ENCODE measurements at places on chromosomes 7 and 10.

DNA sequence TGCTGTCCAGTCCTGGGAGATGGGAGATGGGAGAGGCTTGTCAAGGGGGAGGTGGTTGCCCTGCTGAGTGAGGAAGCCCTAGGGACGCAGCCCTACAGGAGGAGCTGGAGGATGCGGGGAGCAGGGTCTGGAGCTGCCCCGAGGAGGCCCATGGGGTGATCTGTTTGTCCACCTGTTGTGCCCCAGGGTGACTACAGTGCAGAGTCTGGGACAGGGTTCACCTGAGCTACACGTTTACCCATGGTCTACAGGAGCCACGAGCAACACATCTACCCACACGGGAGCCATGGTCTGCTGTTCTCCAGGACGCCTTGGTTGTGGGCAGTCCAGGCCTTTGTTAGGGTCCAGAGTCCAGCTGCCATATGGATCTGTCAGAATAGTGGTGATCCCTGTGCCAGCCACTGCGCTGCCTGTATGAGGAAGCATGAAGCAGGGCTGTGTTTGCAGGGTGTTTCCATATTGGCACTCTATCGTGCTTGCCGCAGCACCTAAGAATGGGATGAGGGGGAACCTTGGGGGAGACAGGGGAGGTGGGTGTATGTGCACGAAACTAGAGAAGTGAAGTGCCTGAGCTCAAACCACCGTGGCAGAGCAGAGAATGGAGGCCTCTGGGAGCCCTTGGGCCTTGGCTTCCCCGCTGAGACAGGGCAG is 23.7 kb downstream of the ZNF775 start:
- H3K4me3 ChIP-seq = no peak overlapping the region
- DNase-seq = no peak
- peaks cover 4% of the 10 kb centered on the region for H3K36me3 ChIP-seq
- H3K27me3 ChIP-seq = no peaks in the 10 kb centered on the region
- peak overlapping the region; percentile 98 for H3K27ac ChIP-seq

GRCh38 chr10:44258460-44259089 is 126.3 kb downstream of the CXCL12 start:
- DNase-seq = no peak
- no peaks in the 10 kb centered on the region for H3K27me3 ChIP-seq
- H3K4me3 ChIP-seq = no peak overlapping the region
- no peaks in the 10 kb centered on the region for H3K36me3 ChIP-seq
- no peaks in the 10 kb centered on the region for H3K4me1 ChIP-seq
- no peak overlapping the region for H3K27ac ChIP-seq

DNA sequence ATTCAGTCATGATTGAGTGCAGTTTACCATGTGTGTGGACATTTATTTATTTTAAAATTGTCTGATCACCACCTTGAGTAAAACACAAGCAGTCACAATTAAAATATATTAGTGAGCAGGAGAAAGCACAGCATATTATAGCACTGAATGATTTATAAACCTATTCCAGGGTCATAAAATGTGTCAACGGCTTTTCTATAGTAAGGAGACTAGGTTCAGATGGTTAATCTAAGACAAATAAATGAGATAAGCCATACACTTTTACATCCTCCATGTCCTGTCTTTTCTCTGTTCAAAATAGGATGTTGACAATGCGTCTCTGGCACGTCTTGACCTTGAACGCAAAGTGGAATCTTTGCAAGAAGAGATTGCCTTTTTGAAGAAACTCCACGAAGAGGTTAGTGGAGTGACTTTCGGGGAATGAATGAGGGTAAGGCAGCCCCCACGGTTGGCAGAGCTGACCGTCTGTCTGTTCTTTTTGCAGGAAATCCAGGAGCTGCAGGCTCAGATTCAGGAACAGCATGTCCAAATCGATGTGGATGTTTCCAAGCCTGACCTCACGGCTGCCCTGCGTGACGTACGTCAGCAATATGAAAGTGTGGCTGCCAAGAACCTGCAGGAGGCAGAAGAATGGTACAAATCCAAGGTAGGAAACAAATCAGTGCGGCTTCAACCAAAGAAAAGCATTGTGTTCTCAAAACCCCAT is 5.4 kb downstream of the VIM start:
- H3K27me3 ChIP-seq = no peaks in the 10 kb centered on the region
- peaks cover 12% of the 10 kb centered on the region for H3K36me3 ChIP-seq
- H3K4me1 ChIP-seq = peaks cover 49% of the 10 kb centered on the region
- H3K4me3 ChIP-seq = peak overlapping the region; percentile 90

- H3K27me3 ChIP-seq = no peaks in the 10 kb centered on the region
- no peak overlapping the region for H3K27ac ChIP-seq
Measured at GRCh38 chr10:96636551-96636950, 49.7 kb upstream of the TM9SF3 start.

DNA sequence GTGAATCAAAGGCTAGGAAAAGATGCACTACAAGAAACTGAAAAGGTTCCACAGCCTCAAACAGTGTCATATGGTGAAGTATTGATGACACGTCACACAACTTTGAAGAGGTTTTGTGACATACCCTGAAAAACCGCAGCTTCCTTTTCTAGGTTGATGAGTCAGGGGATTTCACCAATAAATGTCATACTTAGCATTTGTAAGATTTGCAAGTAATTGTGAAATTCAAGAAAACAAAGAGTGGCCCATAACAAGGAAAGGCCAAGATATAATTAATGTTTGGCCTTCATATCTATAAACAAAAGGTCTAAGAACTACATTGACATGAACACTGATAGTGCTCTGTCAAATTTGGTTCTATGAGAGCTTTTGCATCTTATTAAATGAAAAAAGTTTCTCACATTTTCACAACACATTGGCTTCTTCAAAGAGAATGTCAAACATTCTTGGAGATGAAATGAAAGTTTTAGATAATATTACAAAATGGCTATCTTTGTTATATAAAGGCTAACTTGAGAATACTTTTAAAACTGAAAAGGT is 62.0 kb upstream of the NAMPT start:
- H3K4me3 ChIP-seq = peak overlapping the region; percentile 13
- peaks cover 4% of the 10 kb centered on the region for H3K36me3 ChIP-seq

DNA sequence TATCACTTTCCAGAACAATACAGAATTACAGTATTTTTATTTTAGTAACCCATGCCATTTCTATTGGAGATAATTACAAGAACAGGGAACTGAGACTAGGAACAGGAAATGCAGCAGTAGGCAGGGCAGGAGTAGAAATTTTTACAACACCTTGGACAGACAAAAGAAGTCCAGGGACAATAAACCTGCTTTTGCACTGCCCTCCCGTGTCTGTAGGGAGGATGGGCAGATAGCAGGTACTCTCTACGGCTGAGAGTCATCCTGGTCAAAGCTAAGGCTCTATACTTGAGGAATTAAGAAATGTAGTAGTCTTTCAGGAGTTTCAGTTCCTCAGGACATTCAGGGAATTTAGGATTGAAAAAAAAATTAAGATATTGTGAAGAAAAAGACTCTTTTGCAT is 63.4 kb downstream of the VAX1 start:
- no peak overlapping the region for H3K4me3 ChIP-seq
- no peaks in the 10 kb centered on the region for H3K36me3 ChIP-seq
- H3K27ac ChIP-seq = no peak overlapping the region
- H3K27me3 ChIP-seq = peaks cover 12% of the 10 kb centered on the region
- DNase-seq = no peak

DNA sequence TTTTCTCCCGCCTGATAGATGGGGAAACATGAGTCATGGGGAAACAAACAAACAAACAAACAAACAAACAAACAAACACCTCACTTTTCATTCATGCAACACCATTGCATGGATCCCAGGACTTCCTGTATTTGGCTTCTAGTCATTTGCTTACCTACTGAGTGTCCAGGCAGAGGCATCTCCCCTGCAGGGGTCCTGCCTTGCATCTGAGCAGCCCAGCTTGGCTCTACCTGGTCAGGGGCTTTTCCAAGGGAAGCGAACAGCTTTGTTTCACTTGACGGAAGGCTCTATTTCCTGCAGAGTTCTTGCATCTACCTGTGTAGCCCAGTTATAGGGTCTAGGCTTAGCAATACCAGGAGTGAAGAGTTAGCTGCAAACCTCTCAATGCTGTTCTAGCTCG is 374.2 kb downstream of the GATA3 start:
- no peak overlapping the region for H3K27ac ChIP-seq
- peaks cover 21% of the 10 kb centered on the region for H3K4me1 ChIP-seq
- DNase-seq = no peak
- no peak overlapping the region for H3K4me3 ChIP-seq
- no peaks in the 10 kb centered on the region for H3K27me3 ChIP-seq
- H3K36me3 ChIP-seq = no peaks in the 10 kb centered on the region

DNA sequence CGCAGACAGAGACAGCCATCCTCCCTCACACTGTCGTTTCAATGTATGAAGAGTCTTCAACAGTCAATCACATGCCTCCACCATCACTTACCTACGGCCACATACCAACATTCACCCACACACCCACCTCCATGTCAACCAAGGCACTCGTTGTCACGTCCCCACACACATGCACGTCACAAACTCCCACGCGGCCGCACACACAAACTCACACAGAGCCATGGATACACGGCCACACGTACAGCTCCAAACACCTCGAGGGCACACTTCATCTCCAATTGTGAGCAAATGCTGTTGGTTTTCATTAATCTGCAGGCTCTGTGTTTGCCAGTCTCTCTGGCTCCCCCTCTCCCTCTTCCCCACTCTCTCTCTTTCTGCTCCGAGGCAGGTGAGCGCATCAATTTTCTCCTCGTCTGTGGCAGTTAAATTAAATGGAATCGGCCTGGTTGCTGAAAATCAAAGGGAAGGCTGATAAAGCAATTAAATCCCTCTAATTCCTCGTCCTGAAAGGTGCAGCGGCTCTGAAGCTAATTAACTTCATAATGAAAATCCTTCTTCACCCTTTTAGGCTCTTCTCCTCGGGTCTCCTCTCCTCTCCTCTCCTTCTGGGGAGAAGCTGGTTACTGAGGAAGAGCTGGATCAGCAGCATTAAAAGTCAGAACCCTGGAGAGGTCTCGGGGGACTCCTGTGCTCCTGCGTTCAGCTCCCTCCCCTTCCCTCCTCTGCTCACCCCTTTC is 53.8 kb upstream of the SLF2 start:
- H3K4me3 ChIP-seq = no peak overlapping the region
- peaks cover 4% of the 10 kb centered on the region for H3K4me1 ChIP-seq
- peaks cover 82% of the 10 kb centered on the region for H3K27me3 ChIP-seq
- H3K36me3 ChIP-seq = peaks cover 7% of the 10 kb centered on the region

DNA sequence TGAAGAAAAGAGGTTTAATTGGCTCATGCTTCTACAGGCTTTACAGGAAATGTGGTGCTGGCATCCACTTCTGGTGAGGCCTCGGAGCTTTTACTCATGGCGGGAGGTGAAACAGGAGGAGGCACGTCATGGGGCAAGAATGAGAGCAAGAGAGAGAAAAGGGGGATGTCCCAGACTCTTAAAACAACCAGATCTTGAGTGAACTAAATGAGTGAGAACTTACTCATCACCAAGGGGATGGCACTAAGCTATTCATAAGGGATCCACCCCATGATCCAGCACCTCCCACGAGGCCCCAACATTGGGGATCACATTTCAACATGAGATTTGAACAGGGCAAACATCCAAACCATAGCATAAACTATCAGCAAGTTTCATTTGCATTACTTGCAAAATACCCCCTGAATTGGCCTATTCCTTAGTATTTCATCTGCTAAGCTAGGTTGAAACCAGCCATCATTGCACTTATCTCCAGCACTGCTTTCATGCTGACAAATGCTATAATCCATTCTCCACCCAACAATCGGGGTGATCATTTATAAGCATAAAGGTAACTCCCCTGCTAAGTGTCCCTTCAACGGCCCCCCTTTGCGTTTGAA is 179.0 kb downstream of the NOC3L start:
- peaks cover 8% of the 10 kb centered on the region for H3K27me3 ChIP-seq
- no peak overlapping the region for H3K4me3 ChIP-seq
- H3K36me3 ChIP-seq = no peaks in the 10 kb centered on the region
- DNase-seq = no peak

- no peak overlapping the region for H3K4me3 ChIP-seq
- H3K27ac ChIP-seq = no peak overlapping the region
- H3K27me3 ChIP-seq = peaks cover 4% of the 10 kb centered on the region
- no peaks in the 10 kb centered on the region for H3K36me3 ChIP-seq
- no peak for DNase-seq
Measured at GRCh38 chr10:128879441-128880140, 587.5 kb upstream of the MGMT start.

GRCh38 chr10:119441151-119441821 is 101.2 kb downstream of the RGS10 start:
- no peaks in the 10 kb centered on the region for H3K27me3 ChIP-seq
- peak overlapping the region; percentile 6 for H3K27ac ChIP-seq
- DNase-seq = no peak
- no peak overlapping the region for H3K4me3 ChIP-seq
- H3K4me1 ChIP-seq = no peaks in the 10 kb centered on the region

DNA sequence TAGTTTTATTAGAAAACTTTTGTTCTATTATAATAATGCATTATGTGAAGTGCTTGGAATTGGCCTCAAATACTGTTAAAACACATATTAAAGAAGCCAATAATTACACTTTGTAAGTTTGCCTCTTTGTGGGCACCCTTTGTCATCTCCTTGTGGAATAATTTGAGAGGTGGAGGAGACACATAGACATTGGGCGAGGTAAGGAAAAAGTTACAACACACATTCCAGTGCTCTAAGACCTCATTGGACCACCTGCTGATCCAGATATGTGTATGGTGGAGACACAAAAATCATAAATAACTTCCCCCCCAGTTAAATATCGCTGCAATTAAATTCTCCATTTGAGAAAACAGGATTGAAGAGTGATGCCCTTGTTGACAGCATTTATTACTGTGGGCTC is 511.8 kb downstream of the GFRA1 start:
- no peak overlapping the region for H3K27ac ChIP-seq
- H3K27me3 ChIP-seq = no peaks in the 10 kb centered on the region
- DNase-seq = no peak

GRCh38 chr7:70008466-70008865 is 410.2 kb downstream of the AUTS2 start:
- DNase-seq = no peak
- no peak overlapping the region for H3K4me3 ChIP-seq
- H3K36me3 ChIP-seq = no peaks in the 10 kb centered on the region
- H3K4me1 ChIP-seq = peaks cover 11% of the 10 kb centered on the region
- no peaks in the 10 kb centered on the region for H3K27me3 ChIP-seq

DNA sequence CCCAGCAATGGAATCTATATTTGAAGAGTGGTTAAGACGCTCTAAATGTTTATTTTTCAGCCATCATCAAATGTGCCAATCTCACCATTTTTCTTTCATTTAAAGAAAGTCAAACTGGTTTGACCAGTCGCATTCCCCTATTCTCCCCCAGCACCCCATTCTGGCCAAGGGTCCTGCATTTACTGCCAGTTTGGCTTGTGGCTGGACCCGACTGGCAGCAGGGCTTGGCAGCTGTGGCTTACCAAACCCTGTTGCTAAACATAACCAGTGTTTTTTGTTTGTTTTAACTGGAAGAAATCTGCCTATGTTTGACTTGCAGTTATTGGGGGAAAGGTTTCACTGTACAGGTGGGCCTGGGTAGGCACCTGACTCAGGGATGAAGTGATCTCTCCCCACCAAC is 116.3 kb downstream of the CYP26A1 start:
- peaks cover 43% of the 10 kb centered on the region for H3K27me3 ChIP-seq
- no peaks in the 10 kb centered on the region for H3K36me3 ChIP-seq
- no peak for DNase-seq
- H3K4me3 ChIP-seq = no peak overlapping the region

DNA sequence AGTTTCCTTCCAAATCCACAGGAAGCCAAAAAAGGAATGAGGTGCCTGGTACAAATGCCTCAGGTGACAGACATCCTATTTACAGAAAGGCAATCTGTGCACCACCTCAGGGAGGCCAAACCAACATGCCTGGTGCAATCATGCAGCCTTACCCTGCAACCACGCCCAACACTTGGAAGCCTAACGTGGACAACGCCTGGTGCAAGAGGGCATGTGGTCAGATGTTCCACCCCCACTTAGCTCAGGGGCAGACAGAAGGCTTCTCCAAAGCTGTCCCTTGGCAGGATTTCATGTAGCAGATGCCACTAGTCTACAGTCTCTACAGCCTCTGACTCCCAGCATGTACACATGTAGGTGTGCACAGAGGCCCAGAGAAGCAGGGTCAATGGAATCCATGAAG is 89.5 kb downstream of the KCNMA1 start:
- H3K27me3 ChIP-seq = peaks cover 31% of the 10 kb centered on the region
- H3K4me1 ChIP-seq = no peaks in the 10 kb centered on the region
- H3K4me3 ChIP-seq = no peak overlapping the region
- DNase-seq = no peak

All from T-helper 17 cell (primary cell).